ENCODE measurements at places on chromosomes 5 and 9. TPM values are rescaled to one million over a fixed set of nuclear protein-coding genes. Genes with fewer than 3 reads are reported as not detected.

Gene DOCK8
- total RNA-seq = 153 TPM

DNA sequence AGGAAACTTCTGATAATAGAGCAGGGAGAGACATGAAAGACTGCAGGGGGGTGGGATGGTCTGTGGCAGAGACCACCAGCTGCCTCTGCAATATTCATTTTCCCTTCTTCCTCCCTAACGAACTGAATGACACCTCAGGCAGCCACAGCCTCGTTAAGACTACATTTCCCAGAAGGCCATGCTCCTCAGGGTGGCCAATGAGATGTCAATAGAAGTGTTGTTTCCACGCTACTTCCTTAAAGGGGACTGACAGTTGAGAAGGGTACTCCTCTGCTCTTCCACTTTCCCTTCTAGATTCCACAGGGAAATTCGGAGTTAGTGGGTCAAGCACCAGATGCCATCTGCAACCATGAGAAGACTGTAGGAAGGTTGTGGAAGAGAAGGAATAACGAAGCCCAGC lies 52.0 kb upstream of the DAPK1 start:
- H3K27me3 ChIP-seq = no peaks in the 10 kb centered on the region
- peak overlapping the region; percentile 57 for H3K4me3 ChIP-seq
- DNase-seq = no peak
- no peak overlapping the region for H3K27ac ChIP-seq
- H3K4me1 ChIP-seq = no peaks in the 10 kb centered on the region
- H3K36me3 ChIP-seq = no peaks in the 10 kb centered on the region

- DNase-seq = no peak
- no peak overlapping the region for H3K4me3 ChIP-seq
- H3K27ac ChIP-seq = no peak overlapping the region
- no peaks in the 10 kb centered on the region for H3K27me3 ChIP-seq
- H3K36me3 ChIP-seq = no peaks in the 10 kb centered on the region
Measured at GRCh38 chr9:20243841-20244240, 378.5 kb downstream of the MLLT3 start.

DNA sequence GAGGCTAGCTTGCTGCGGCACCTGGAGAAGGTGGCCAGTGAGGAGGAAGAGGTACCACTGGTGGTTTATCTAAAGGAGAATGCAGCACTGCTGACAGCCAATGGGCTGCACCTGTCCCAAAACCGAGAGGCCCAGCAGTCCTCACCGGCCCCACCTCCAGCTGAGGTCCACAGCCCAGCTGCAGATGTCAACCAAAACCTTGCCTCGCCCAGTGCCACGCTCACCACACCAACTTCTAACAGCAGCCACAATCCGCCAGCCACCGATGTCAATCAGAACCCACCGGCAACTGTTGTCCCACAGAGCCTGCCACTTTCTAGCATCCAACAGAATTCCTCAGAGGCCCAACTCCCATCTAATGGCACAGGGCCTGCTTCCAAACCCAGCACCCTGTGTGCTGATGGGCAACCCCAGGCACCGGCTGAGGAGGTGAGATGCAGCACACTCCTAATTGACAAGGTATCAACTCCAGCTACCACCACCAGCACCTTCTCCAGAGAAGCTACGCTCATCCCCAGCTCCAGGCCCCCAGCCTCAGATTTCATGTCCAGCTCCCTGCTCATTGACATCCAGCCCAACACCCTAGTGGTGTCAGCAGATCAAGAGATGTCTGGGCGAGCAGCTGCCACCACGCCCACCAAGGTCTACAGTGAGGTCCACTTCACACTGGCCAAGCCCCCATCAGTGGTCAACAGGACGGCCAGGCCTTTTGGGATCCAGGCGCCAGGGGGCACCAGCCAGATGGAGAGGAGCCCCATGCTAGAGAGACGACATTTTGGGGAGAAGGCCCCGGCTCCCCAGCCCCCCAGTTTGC lies 8.0 kb downstream of the SYNPO start:
- no peak for DNase-seq
- no peak overlapping the region for H3K4me3 ChIP-seq
- H3K27ac ChIP-seq = no peak overlapping the region
- peaks cover 88% of the 10 kb centered on the region for H3K4me1 ChIP-seq

GRCh38 chr5:36701085-36701698 lies 94.8 kb downstream of the SLC1A3 start:
- H3K4me1 ChIP-seq = peaks cover 29% of the 10 kb centered on the region
- H3K4me3 ChIP-seq = no peak overlapping the region
- no peaks in the 10 kb centered on the region for H3K27me3 ChIP-seq
- H3K36me3 ChIP-seq = no peaks in the 10 kb centered on the region
- no peak for DNase-seq

GRCh38 chr5:105230516-105231157 lies 1668.0 kb upstream of the NUDT12 start:
- no peak overlapping the region for H3K27ac ChIP-seq
- no peaks in the 10 kb centered on the region for H3K27me3 ChIP-seq
- no peak overlapping the region for H3K4me3 ChIP-seq
- no peaks in the 10 kb centered on the region for H3K36me3 ChIP-seq
- no peak for DNase-seq
- no peaks in the 10 kb centered on the region for H3K4me1 ChIP-seq

DNA sequence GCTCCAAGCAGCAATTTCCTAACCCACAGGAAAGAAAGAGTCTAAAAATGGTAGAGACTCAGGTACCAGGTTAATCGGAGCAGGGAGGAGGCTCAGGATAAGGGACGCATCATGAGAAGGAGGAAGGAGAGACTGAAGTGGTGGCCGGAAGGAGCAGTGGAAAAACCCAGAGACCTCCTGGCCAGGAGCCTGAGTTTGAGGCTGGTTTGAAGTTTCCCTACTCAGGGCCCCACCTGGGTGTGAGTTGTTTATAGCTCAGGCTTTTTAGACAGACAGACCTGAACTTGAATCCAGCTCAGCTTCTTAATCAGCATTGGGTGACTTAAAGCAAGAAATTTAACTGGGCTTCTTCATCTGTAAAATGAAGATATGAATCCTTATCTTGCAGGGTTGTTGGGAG lies 11.9 kb upstream of the AQP7 start:
- H3K27ac ChIP-seq = no peak overlapping the region
- H3K4me1 ChIP-seq = peaks cover 21% of the 10 kb centered on the region
- H3K27me3 ChIP-seq = no peaks in the 10 kb centered on the region
- no peak overlapping the region for H3K4me3 ChIP-seq

Gene ABLIM3
- 31.1 TPM for total RNA-seq

Gene UBLCP1
- total RNA-seq = 28.0 TPM

DNA sequence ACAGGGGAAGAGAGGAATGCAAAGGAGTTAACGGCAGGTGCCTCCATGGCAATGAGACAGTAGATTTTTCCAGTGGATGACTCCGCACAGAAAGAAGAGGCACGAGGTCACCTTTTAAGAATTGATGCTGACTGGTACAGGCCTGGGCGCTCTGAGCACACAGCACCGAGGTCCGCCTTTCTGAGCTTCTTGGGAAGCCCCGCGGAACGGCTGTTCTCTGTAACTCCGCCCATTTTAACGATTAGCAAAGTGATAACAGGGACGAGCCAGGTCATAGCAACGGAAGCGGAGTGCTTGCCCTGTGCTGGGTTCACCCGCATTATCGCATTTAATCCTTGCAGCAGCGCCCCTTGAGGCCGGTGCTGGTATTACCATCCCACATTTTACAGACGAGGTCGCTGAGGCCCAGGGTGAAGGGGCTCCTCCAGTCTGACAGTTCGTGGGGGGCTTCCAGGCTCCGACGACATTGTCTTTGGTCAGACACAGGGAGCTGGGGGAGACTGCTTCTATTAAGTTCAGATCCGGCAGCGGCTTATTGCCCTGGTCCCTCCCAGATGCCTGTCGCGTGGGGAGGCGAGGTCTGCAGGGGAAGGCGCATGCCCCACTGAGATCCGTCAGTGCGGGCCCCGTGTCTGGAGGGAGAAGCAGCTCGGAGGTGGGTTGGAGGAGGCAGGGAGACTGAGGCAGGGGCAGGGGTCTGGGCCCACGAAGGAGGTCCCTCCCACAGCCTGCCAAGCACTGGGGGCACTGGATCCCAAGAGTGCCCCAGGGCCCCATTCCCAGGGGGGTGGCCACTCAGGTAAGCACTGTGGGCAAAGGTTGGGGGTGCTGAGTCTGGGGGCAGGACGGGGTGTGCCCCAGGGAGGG lies 22.3 kb upstream of the HMCN2 start:
- no peaks in the 10 kb centered on the region for H3K36me3 ChIP-seq
- H3K4me1 ChIP-seq = peaks cover 26% of the 10 kb centered on the region
- H3K27ac ChIP-seq = no peak overlapping the region
- peak; percentile 91 for DNase-seq

Gene PCDHGA3
- total RNA-seq = 0.87 TPM

Gene ELAVL2
- total RNA-seq = not detected

Gene SLC25A2
- 1.2 TPM for total RNA-seq

DNA sequence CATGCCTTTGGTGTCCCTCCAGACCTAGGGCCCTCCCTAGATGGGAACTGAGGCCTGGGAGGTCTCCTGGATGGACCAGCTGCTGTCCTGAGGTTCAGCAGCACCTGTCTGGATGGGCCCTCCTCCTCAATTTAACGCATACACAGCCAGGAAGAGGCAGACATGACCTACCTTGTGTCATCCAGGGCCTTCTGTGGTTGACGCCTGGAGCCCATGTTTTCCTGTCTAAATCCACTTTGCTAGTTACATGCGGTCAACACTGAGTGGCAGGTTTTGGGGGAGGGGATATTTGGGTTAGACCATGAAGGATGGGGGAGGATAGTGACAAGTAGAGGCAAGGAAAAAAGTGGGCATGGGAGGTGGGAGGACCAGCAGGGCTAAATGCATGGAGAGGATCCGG lies 3.1 kb upstream of the STC2 start:
- H3K36me3 ChIP-seq = no peaks in the 10 kb centered on the region
- no peak overlapping the region for H3K27ac ChIP-seq
- H3K4me3 ChIP-seq = no peak overlapping the region
- peaks cover 86% of the 10 kb centered on the region for H3K27me3 ChIP-seq
- DNase-seq = no peak

- H3K27me3 ChIP-seq = no peaks in the 10 kb centered on the region
- peaks cover 43% of the 10 kb centered on the region for H3K4me1 ChIP-seq
- H3K36me3 ChIP-seq = no peaks in the 10 kb centered on the region
Measured at GRCh38 chr9:4939118-4939561, 45.9 kb upstream of the JAK2 start.

Gene KCNV2
- not detected for total RNA-seq

GRCh38 chr9:29750062-29750461 lies 2176.8 kb upstream of the C9orf72 start:
- H3K27ac ChIP-seq = no peak overlapping the region
- DNase-seq = no peak
- no peaks in the 10 kb centered on the region for H3K36me3 ChIP-seq
- H3K4me3 ChIP-seq = no peak overlapping the region
- H3K27me3 ChIP-seq = no peaks in the 10 kb centered on the region
- H3K4me1 ChIP-seq = no peaks in the 10 kb centered on the region

DNA sequence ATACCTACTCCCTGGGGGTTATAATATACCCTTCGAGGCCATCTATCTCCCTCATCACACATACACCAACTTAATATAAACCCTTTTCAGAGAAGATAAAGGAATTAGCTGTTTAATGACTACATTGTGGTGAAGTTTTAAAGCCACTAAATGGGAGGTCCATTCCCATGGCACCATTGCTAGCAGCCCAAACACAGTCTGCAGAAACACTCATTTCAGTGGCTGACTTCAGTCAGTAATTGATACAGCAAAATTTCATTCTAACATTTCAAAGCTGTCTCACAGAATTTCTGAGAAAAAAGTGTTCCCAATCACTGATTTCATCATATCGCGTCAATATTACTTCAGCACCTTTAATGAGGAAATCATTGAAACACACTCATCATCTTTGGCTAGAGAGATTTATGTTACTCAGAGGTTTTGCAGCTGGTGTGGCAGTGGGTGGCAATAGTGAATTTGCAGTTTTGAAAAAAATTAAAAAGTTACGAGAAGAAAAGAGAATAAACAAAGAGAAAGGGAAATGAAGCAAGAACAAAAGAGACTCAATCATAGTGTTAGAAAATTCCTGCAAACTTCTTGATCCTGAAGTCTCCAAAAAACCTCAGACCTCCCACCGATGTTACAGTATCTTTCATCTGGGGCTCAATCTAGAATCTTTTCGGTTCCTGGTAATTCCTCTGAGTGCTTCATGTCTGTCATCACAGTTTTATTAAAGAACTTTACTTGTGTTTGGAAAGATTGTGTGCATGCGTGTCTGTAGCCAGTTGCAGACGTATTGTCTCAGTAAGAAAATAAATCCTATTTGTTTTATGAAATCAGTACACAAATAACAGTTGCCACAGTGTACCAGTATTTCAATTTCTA lies 105.0 kb downstream of the ERCC6L2 start:
- no peak for DNase-seq
- H3K36me3 ChIP-seq = no peaks in the 10 kb centered on the region
- H3K27ac ChIP-seq = no peak overlapping the region
- H3K27me3 ChIP-seq = no peaks in the 10 kb centered on the region
- no peak overlapping the region for H3K4me3 ChIP-seq
- peaks cover 10% of the 10 kb centered on the region for H3K4me1 ChIP-seq

- DNase-seq = no peak
- no peaks in the 10 kb centered on the region for H3K4me1 ChIP-seq
- no peaks in the 10 kb centered on the region for H3K36me3 ChIP-seq
Measured at GRCh38 chr5:59786334-59786805, 107.2 kb downstream of the PDE4D start.

Gene POU5F2
- total RNA-seq = 2.4 TPM

Gene SPATA31D4
- total RNA-seq = not detected

DNA sequence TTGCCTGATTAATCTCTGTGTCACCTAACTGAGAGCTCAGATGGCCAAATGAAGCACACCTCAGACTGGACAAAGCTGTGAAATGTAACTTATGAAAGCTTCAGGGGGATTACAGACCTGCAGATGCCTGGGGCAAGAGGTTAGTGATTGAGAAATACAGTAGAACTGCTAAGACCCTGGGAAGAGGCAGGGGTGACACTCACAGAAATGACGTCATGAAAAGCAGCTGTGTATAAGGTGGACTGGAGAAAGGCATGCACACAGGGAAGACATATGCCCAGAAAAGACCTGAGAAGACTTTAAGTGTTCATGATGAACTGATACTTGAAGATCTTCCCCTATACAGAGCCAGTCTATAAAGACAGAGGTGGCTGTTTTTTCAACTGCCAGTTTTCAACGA lies 49.3 kb upstream of the SPTLC1 start:
- H3K27ac ChIP-seq = no peak overlapping the region
- H3K4me1 ChIP-seq = no peaks in the 10 kb centered on the region
- H3K4me3 ChIP-seq = no peak overlapping the region

Gene ROPN1L
- total RNA-seq = 7.9 TPM

DNA sequence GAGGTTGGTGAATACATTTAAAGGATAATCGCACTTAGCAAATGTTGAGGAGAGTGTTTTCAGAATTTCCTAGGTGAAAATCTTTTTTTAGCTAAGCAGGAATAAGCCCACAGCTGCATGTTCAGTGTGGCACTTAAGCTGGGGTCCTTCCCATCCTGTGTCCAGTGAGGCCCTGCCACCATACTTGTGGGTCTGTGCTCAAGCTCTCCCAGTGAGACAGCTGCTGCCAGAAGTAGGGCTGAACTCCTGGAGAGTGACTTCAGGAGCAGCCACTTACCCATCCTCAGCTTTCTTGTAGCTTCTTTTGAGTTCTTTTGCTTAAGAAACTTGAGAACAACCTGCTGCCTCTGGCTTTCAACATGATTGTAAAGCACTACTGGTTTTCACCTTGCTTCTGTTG lies 110.0 kb upstream of the DHFR start:
- no peaks in the 10 kb centered on the region for H3K27me3 ChIP-seq
- H3K4me3 ChIP-seq = no peak overlapping the region
- DNase-seq = no peak
- no peak overlapping the region for H3K27ac ChIP-seq
